ENCODE measurements at places on chromosomes 3 and 15.

DNA sequence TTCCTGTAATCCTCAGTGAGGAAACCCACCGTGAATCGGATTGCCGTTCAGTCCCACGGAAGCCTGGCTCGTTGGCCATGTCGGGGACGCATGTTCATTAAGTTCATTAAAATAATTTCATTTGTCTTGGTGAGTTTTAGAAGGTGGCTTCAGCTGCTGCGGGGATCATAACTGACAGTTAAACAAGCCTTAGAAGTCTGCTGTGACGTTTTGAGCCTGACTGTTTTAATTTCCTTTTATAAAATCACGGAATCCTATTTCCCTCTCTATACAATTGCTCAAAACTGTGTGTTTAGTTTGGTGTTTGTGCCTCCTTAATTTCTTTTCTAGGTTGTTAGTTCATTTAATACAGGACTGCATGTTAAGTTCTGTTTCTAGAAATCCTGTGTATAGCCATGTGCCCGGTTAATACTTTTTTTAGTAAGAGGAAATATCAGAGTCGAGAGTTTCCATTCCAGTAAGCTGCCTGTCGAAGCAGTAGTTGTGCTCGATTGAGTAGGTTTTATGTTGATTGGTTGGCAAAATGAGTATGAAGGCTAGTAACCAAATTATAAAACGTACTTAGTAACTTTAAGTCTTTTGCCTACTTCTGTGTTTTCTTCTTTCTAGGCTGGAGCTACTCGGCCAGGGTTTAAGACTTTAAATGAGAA, 705 bp downstream of the NIPA2 start:
- H3K4me3 ChIP-seq, result peak overlapping the region; percentile 84
- H3K27ac ChIP-seq, result peak overlapping the region; percentile 93
- H3K36me3 ChIP-seq, result peaks cover 22% of the 10 kb centered on the region
- peaks cover 25% of the 10 kb centered on the region for H3K4me1 ChIP-seq
- no peaks in the 10 kb centered on the region for H3K27me3 ChIP-seq
- no peak for DNase-seq

DNA sequence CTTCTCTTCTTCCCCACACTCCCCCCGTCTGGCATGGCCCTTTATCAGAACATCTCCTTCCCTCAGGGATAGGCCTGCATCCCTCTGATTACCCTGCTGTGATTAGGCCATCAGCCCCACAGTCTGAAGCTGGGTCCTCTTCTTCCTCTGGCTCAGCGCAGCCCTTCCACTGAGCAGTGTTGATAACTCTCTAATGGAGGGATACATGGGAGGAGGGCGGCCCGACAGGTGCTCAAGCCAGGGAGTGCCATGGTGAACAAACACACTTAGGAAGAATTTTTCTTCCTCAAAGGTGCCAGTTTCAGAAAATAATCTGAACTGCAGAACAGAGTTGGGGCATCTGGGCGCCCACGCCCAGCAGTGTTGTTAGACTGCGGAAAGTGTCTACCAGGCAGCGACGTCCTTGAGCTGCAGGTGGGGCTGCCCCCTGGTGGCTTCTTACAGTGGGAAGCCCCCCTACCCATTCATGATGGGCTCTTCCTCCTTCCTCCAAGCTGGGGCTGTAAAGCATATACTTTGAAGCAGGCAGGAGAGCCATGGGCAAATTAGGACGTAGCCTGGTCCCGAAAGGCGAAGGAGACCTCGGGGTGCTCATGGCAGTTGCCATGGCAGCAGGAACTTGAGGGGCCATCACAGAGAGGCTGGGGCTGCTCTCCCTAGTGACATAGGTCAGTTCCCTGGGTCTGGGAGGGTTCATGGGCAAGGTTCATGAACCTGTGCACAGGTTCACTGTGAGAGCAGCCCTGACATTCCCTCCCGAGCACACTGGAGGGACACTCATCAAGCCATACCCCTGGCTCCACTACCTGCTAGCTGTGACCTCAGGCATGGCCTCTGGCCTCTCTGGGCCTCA, 33.2 kb upstream of the NR2C2 start:
- no peak overlapping the region for H3K27ac ChIP-seq
- no peaks in the 10 kb centered on the region for H3K36me3 ChIP-seq
- no peak overlapping the region for H3K4me3 ChIP-seq
- DNase-seq, result no peak
- no peaks in the 10 kb centered on the region for H3K27me3 ChIP-seq

DNA sequence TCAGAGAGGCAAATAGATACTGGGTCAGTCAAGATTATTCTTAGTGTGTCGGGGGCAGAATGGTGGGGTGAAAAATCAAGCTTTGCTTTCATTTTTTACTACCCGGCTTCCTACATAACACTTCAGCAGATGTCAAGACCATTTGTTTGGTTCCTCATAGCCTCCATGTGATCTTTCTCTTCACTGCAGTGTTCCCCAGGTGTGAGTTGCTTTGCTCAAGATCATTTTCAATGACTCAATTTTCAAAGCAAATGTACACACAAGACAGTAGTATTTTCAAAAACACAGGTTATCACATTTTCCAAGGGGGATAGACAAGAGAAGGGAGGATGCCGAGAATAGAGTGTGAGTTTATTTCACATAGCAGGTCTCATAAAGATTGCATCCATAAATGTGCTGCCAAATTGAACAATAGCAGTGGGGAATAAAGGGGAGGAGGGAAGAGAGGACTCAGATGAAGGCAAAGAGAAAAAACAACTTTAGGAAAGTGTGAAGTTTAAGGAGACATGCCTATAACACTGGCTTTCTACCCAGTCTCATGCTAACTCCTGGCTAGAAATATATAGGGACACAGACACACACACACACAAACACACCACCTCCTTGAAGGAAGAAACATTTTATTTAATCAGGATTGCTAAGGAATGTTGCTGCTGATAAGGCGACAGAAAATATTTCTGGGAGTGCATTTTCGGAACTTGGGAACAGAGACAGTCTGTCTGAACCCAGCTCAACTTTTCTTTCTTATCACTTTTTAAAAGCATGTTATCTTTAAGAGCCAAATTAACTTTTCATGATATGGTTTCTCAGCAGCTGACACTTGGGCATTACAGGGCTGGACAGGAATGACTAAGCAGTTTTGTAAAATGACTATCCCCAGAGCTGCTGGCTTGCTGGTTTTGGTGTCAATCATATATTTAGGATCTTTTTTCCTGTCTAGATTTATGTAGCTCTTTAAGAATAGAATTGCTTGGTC, 402.4 kb downstream of the RBMS3 start:
- peak overlapping the region; percentile 77 for H3K27ac ChIP-seq
- no peaks in the 10 kb centered on the region for H3K27me3 ChIP-seq
- H3K4me3 ChIP-seq, result no peak overlapping the region
- H3K36me3 ChIP-seq, result no peaks in the 10 kb centered on the region
- H3K4me1 ChIP-seq, result peaks cover 38% of the 10 kb centered on the region
- no peak for DNase-seq

DNA sequence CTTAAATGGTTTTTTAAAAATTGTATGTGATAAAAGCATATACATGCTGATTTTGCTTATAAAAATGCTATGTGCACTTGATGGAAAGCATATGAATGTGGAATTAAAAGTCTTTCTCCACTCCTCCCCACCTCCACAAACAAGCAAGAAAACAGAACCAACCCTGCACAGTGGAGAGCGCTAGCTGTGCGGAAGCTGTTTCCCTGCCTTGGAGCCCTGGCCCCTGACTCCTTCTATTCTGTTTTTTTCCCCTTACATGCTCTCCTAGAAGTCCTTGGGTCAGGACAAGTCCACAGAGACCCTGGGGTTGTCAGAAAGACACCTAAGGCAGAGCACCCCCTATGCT, 64.2 kb downstream of the BOC start:
- peak overlapping the region; percentile 80 for H3K27ac ChIP-seq
- no peak for DNase-seq
- no peak overlapping the region for H3K4me3 ChIP-seq
- peaks cover 21% of the 10 kb centered on the region for H3K4me1 ChIP-seq
- H3K36me3 ChIP-seq, result peaks cover 35% of the 10 kb centered on the region

DNA sequence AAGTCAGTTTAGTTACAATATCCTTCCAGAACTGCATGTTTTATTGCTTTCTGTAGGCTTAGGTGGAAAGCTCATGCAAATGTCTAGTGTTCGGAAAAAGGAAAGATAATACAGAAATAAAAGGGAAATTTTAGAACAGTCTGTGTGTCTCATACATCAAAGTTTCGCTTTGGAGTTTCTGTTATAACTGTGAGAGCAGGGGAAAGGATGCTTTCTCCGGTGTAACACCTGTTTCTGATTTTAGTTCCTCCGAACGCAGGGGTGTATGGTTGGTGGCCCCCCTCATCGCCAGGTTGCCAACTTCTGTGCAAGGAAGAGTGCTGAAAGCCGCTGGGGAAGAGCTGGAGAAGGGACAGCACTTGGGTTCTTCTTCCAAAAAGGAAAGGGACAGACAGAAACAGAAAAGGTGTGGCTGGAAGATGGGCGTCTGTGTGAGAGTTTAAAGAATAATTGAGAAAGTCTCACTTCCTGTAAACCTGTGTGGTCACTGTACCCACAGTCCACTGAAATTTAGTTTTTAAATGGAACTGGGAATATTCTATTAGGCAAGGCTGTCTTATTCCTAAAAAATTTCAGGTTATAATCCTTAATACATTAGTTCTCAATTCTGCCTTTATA, 6.7 kb downstream of the P2RY12 start:
- H3K27ac ChIP-seq, result no peak overlapping the region
- peaks cover 12% of the 10 kb centered on the region for H3K4me1 ChIP-seq
- no peaks in the 10 kb centered on the region for H3K36me3 ChIP-seq
- DNase-seq, result no peak
- no peak overlapping the region for H3K4me3 ChIP-seq

- no peaks in the 10 kb centered on the region for H3K27me3 ChIP-seq
- H3K27ac ChIP-seq, result no peak overlapping the region
- H3K4me3 ChIP-seq, result no peak overlapping the region
- no peak for DNase-seq
- H3K4me1 ChIP-seq, result no peaks in the 10 kb centered on the region
Observed at GRCh38 chr3:7602297-7602696, 741.4 kb downstream of the GRM7 start.

GRCh38 chr15:70083946-70084345, 13.8 kb downstream of the TLE3 start:
- no peak overlapping the region for H3K27ac ChIP-seq
- DNase-seq, result no peak
- H3K4me3 ChIP-seq, result no peak overlapping the region
- peaks cover 10% of the 10 kb centered on the region for H3K36me3 ChIP-seq
- peaks cover 13% of the 10 kb centered on the region for H3K4me1 ChIP-seq
- H3K27me3 ChIP-seq, result no peaks in the 10 kb centered on the region

DNA sequence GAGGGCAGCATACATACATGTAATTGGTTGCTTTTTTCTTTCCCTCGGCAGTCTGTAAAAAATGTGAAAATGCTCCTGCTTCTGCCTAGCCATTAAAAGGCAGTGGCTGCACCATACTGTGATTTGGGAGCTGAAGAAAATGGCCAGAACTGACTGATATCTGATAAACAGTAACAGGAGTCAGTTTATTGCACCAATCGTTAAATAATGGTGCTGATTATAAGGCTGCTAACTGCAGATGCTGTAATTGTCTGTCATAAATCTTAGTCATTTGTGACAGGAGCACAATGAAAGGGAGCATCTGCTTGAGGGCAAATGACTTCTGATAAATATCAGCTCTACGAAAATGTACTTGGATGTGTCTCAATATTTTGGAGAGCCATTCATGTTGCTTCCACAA, 263.1 kb upstream of the DNAJC19 start:
- no peak for DNase-seq
- no peak overlapping the region for H3K4me3 ChIP-seq
- no peaks in the 10 kb centered on the region for H3K36me3 ChIP-seq
- H3K27ac ChIP-seq, result no peak overlapping the region

DNA sequence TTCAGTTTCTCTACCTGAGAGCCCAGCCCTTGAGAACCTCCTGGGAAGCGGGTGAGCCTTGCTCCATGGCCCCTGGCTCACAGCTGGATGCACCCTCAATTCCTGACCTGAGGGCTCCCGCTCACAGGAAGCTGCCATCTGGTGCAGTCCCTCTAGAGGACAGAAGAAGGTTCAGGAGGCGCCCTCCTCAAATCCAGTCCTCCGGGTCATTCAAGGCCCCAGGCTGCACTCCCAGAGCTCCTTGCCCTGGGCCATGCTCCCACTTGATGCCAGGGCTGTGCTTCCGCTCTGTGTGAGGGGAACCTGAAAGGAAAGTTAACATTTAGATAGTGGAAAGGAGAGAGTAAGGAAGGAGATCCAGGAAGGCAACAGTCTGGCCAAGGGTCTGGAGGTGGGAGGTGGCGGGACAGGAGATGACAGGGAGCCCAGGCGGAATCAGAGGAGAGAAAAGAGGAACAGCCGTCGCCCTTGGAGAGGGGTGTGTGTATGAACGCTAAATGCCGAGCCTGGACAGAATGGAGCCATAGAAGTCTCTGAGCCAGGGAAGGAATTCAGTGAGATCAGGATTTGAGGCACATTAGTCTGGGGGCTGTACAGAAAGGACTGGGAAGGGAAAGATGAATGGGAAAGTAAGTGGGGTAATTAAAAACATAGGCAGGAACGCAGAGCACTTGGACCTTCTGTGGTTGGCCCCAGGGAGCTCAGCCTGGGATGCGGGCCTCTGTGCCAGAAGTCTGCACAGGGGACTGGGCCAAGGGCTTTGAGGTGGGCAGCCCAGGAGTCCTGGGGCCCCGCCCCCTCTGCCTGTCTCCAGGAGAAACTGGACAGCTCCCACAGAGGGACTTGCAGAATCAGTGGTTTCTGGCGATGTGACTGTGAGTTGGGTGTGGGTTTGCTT, 26.1 kb downstream of the TBC1D21 start:
- H3K36me3 ChIP-seq, result no peaks in the 10 kb centered on the region
- H3K4me1 ChIP-seq, result no peaks in the 10 kb centered on the region

- no peak for DNase-seq
- peak overlapping the region; percentile 81 for H3K27ac ChIP-seq
- H3K27me3 ChIP-seq, result no peaks in the 10 kb centered on the region
- peaks cover 52% of the 10 kb centered on the region for H3K4me1 ChIP-seq
- no peaks in the 10 kb centered on the region for H3K36me3 ChIP-seq
Observed at GRCh38 chr15:56244811-56245576, 1.3 kb upstream of the RFX7 start.

DNA sequence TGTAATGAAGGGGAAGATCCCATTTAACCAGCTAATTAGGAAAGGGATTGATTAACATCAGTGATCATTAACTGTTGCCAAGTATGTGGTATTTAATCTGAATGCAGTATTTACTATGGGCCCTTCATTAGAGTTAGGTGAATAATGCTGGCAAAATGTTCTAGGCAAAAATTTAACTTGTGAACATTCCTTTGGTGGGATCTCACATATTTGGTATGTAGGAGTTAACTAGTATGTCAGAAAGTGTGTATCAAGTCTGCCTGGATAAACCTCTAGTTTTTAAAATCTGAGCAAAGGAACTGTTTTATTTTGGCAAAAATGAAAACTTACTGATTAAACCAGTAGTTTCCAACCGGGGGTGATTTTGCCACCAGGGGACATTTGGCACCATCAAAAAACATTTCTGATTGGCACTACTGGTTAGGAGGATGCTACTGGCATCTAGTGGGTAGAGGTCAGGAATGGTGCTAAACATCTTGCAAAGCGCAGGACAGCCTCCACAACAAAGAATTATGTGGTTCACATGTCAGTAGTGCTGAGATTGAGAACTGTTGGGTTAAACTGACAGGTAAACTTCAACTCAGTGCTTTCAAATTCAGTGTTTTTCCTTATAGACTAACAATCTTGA, 22.5 kb downstream of the LRTM1 start:
- H3K27ac ChIP-seq, result no peak overlapping the region
- DNase-seq, result no peak
- H3K27me3 ChIP-seq, result no peaks in the 10 kb centered on the region
- no peaks in the 10 kb centered on the region for H3K36me3 ChIP-seq
- no peak overlapping the region for H3K4me3 ChIP-seq
- H3K4me1 ChIP-seq, result no peaks in the 10 kb centered on the region

- H3K4me1 ChIP-seq, result peaks cover 42% of the 10 kb centered on the region
- no peak for DNase-seq
- no peaks in the 10 kb centered on the region for H3K27me3 ChIP-seq
Observed at GRCh38 chr15:71348597-71348996, 233.3 kb downstream of the THSD4 start.
